ENCODE measurements at places on chromosomes 12 and 14. TPM values are rescaled to one million over a fixed set of nuclear protein-coding genes. Genes with fewer than 3 reads are reported as not detected.

B4GALNT1 gene
- 2.9 TPM for total RNA-seq

DNA sequence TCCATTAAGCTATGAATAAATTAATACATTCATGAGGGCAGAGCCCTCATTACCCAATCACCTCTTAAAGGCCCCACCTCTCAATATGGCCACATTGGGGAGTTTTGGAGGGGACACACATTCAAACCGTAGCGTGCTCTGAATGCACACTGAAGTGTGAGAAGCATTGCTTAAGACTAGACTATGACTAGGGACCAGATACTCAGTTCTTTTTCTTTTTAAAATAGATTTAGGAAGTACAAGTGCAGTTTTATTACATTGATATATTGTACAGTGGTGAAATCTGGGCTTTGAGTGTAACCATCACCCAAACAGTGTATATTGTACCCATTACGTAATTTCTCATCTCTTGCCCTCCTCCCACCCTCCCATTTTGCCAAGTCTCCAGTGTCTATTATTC, 21.0 kb upstream of the JDP2 start:
- DNase-seq: no peak

PAPLN gene
- 17.1 TPM for total RNA-seq

MYH6 gene
- not detected for total RNA-seq

- no peak for DNase-seq
These were observed 349 bp downstream of the CDC42BPB start for GRCh38 chr14:103057028-103057371.

DNA sequence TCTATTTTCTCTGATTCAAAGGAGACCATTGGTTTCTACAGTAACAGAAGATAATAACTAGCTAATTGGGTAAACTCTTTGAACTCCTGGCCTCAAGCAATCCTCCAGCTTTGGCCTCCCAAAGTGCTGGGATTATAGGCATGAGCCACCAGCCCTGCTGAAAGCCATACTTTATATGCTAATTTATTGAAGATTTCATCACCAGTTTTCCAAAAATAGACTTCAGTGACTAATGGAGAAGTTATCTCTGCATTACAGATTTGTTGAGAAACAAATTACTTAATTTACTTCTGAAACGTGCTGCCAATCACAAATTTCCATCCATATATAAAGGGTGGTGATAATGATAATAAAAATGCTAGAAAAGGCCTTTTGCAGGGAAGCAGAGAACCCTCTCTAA, 1758.1 kb upstream of the SEL1L start:
- DNase-seq: no peak

GRCh38 chr12:46933947-46934346, 108.2 kb upstream of the SLC38A4 start:
- no peak for DNase-seq

DNA sequence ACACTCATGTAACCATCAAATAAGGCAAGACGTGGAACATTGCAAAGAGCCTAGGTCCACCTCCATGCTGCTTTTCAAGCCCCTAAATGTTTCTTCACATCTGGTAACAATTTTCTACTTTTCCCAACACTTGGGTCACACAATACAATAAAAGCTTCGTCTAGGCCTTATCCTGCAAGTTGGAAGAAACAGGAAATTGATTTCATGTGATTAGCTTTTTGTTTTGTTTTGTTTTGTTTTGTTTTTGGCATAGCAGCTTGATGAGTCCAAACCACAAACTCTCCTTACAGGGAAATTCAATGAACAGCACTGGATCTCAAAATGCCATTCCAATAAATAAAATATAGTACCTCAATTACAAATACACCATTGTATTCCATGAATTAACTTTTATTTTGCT, 19.3 kb downstream of the TAS2R50 start:
- DNase-seq: peak; percentile 33

DNA sequence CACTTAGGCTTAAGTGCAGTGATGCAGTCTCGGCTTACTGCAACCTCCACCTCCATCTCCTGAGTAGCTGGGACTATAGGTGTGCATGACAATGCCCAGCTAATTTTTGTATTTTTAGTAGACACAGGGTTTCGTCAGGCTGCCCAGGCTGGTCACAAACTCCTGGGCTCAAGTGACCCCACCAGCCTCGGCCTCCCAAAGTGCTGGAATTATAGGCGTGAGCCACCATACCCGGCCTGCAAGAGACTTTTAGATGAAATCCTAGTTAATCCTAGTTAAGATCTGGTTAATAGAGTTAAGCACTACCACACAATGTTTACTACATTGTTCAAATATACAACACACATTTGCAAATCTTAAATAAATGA, 196.5 kb upstream of the AMIGO2 start:
- no peak for DNase-seq

All from glomerular endothelial cell (primary cell).